ENCODE measurements at places on chromosomes 2 and 18.

DNA sequence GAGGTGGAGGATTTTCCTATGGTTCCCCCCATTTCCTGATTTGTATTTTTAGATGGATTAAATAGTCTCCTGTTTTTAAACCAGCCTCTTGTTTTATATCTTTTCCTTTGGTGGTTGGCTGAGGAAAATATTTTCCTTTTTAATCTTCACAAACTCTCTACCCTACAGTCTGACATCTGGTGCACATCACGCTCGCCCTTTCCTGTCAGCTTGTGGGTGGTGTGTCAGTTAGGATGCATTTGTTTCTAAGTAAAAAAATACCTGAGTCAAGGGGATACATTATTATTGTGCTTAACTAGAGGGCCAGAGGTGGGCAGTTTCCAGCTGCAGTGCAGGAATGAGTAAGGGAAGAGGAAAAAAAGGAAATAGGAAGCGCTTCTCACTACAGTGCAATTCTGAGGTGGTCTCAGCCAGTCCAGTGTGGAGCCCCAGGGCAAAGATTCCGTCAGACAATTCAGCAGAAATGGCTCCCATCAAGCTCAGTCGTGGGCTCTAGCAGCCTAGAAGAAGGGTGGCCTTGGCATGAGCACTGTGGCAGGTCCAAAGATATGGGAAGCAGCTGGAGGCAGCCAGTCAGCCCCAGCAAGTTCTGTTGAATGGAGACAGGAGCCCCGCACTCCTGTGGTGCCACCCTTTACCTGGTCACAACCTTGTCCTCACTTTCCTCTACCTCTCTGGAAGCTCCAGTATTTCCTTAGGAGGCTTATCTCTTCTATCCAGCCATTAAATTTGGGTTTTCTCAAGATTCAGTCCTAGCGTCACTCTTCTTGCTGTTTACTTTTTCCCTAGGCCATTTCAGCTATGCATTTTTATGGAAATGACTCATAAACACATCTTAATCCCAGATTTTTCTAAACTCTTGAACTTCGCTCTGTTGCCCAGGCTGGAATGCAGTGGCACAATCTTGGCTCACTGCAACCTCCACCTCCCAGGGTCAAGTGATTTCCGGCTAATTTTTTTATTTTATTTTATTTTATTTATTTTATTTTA, 18.5 kb downstream of the SFTPB start:
- DNase-seq: peak; percentile 55

- DNase-seq: peak; percentile 23
These were observed 230.0 kb upstream of the PARD3B start for GRCh38 chr2:204315236-204315662.

DNA sequence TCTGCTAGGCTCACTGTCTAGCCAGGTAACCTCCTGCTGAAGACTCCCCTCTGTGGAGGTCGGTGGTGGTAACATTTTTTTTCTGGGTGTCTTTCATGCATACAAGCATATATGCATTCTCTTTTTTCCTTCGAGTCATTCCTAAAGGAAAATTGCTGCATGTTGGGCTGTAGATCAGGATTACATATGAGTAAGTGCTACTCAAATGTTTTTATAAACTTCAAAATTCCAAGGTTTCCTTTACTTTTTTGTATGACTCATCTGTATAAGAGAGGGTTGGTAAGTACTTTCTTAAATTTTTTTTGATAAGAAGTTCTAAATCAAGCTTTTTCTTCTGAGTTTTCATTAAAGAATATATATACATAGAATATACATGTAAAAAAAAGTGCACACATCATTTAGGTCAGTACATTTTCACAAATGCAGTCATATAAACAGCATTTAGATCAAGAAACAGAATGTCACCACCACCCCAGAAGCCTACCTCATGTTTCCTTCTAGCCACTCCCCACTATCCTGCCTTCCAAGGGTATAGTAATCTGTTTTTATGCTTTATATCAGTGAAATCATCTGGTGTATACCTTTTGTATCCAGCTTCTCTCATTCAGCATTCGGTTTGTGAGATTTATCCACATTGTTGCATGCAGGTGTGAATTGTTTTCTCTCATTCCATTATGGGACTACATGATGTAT, 128.0 kb upstream of the MAP3K20 start:
- no peak for DNase-seq

DNA sequence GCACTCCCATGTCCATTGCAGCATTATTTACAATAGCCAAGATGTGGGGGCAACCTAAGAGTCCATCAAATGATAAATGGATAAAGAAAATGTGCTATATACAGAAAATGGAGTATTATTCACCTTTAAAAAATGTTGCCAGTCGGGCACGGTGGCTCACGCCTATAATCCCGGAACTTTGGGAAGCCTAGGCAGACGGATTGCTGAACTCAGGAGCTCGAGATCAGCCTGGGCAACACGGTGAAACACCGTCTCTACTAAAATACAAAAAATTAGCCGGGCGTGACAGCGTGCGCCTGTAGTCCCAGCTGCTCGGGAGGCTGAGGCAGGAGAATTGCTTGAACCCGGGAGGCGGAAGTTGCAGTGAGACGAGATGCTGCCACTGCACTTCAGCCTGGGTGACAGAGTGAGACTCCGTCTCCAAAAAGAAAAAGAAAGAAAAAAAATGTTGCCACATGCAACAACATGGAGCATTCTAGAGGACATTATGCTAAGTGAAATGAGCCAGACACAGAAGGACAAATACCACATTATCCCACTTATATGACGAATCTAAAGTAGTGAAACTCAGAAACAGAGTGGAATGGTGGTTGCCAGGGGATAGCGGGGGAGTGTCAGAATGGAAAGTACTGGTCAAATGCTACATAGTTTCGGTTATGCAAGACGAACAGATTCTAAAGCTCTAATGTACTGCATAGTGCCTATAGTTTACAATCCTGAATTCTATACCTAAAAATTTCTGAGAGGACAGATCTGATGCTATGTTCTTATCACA, 1385.6 kb upstream of the TMEFF2 start:
- DNase-seq: no peak

GRCh38 chr2:16707014-16707623, 41.5 kb upstream of the CYRIA start:
- DNase-seq: no peak

DNA sequence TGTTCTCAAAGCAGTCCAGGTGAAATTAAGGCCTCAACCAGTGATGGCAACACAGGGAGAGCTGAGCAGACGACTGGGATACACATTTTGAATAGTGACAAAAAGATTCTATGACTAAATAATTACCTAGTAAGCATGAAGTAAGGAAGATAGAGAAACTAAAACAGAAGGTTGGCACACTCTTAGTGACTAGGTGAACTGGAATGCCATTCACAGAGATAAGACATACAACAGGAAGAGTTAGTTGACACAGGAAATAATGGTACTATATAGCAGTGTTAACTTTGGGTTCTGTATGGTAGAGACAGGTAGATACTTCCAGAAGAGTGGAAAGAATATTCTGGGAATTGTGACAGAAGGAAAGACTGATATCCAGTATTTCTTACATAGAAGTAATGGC, 181.8 kb upstream of the NT5C1B start:
- no peak for DNase-seq

- no peak for DNase-seq
These were observed 1.1 kb upstream of the TET3 start for GRCh38 chr2:73983322-73984202.

- DNase-seq: no peak
These were observed 35.7 kb downstream of the C18orf63 start for GRCh38 chr18:74351354-74351753.

- no peak for DNase-seq
These were observed 106.9 kb downstream of the B3GNT2 start for GRCh38 chr2:62302631-62303435.

- DNase-seq: no peak
These were observed 13.2 kb downstream of the ADRA2B start for GRCh38 chr2:96103187-96103601.

GRCh38 chr2:233597522-233597921, 19.9 kb upstream of the UGT1A8 start:
- DNase-seq: no peak

- DNase-seq: no peak
These were observed 45.0 kb downstream of the ZBTB7C start for GRCh38 chr18:48364146-48364545.
